ENCODE measurements at places on chromosomes 3 and 15.

GRCh38 chr3:35927441-35927840 lies 288.1 kb downstream of the ARPP21 start:
- DNase-seq = no peak

DNA sequence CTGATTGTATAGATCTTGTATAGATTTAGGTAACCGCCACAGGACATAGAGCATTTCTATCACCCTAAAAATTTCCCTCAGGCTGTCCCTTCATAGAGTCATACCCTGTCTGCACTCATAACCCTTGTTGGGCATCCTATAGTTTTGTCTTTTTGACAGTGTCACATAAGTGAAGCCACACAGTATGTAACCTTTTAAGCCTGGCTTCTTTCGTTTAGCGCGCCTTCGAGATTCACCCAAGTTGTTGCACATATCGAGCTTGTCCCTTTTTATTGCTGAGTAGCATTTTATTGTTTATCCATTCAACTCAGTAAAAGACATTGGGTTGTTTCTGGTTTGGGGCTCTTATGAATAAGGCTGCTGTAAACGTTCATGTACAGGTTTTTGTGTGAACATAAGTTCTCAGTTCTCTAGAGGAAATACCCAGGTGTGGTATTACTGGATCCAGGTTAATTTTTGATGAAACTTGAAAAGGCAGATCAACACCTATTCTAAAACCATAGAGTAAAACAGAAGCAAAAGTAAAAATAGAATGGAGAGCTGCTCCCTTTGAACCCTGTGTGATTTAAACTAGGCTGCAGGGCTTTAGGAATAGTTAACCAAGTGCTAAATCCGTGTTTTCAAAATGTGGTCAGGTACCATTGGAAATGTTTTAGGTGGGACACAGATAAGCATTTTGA lies 49.5 kb downstream of the CD86 start:
- DNase-seq = no peak

GRCh38 chr3:24145981-24146822 lies 201.1 kb downstream of the NR1D2 start:
- no peak for DNase-seq

- DNase-seq = no peak
Observed at GRCh38 chr3:12833222-12834161, 7.9 kb downstream of the RPL32 start.

DNA sequence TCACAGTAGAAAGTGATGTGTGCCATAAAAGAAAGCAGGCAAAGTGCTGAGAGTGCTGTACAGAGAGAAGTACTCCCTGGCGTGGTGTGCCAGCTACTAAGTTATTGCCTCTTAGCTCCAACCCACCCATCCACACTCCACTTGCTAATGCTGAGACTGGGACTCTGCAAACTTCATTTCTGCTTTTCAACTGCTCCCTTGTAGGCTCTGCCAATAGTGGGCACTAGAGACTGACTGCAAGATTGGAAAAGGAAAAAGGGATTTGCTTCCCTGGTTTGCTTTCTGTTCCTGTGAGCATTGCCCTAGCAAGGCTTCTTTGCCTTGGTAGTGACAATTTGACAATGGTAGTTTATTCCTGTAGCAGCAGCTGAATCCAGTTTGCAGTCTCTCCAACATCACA lies 56.5 kb upstream of the TMEM108 start:
- DNase-seq = no peak

DNA sequence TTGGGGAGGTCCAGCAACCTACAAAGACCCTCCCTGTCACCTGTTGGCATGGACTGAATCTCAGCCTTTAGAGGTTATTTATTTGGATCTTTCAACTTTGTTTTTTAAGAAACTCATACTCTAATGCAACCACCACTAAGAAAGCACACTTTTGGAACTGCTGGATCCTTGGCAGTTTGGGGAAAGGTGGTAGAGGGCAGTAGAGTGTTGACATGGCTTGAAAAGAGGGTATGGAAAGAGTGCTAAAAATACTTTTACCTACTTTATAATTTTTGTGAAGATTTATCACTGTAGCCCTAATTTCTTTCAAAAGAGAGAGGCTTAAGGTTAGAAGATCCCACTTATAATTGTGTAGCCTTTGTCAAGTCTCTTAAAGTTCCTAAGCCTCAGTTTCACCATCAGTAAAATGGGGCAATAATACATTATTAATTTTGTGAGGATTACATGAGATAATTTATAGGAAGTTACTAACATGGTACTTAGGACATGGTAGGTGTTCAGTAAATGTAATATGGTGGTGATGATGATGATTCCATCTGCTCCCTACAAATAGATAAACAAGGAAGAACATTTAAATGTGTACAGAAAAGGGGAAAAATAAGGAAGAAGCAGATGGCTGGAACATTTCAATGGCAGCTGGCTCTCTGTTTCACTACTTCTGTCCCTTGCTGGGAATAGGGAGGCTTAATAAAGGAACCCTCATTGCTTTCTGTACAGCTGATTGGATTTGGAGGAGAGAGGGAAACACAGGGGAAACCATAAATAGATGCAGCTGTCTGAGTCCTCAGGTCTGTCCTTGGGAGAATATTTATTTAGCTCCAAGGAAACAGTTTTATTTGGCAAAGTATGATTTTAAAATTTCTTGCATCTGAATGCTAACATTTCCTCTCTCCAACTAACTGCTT lies 208.4 kb upstream of the ADAMTS9 start:
- DNase-seq = no peak

- DNase-seq = no peak
Observed at GRCh38 chr15:38531509-38531908, 33.1 kb downstream of the RASGRP1 start.

DNA sequence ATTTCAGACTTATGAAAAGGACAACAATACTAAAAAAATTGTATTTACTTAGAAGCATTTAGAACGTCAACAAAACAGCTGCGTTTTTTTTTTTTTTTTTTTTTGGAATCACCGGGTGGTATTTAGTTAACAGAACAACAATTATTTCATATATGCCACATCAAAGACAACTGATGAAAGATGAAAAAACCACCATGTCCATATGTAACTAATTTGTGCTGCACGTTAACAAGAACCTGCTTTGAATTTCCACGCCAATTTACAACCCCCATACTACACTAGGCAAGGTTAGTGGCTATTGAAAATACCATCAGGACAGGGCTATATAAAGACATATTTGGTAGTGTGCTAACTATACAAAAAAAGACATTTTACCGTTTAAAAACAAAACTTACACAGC lies 189.3 kb upstream of the ROBO1 start:
- DNase-seq = no peak

- DNase-seq = no peak
Observed at GRCh38 chr15:71808311-71809020, 1.9 kb upstream of the NR2E3 start.

GRCh38 chr3:146493221-146493620 lies 23.9 kb upstream of the PLSCR2 start:
- DNase-seq = no peak

GRCh38 chr3:138434875-138435772 lies 708 bp downstream of the ESYT3 start:
- DNase-seq = no peak

GRCh38 chr15:82852941-82853561 lies 43.6 kb downstream of the WHAMM start:
- DNase-seq = no peak

DNA sequence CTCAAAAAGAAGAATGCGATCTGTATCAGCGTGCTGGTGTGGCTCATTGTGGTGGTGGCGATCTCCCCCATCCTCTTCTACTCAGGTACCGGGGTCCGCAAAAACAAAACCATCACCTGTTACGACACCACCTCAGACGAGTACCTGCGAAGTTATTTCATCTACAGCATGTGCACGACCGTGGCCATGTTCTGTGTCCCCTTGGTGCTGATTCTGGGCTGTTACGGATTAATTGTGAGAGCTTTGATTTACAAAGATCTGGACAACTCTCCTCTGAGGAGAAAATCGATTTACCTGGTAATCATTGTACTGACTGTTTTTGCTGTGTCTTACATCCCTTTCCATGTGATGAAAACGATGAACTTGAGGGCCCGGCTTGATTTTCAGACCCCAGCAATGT lies 1.3 kb downstream of the P2RY1 start:
- no peak for DNase-seq

GRCh38 chr15:80242132-80242769 lies 9.8 kb downstream of the CTXND1 start:
- DNase-seq = no peak

DNA sequence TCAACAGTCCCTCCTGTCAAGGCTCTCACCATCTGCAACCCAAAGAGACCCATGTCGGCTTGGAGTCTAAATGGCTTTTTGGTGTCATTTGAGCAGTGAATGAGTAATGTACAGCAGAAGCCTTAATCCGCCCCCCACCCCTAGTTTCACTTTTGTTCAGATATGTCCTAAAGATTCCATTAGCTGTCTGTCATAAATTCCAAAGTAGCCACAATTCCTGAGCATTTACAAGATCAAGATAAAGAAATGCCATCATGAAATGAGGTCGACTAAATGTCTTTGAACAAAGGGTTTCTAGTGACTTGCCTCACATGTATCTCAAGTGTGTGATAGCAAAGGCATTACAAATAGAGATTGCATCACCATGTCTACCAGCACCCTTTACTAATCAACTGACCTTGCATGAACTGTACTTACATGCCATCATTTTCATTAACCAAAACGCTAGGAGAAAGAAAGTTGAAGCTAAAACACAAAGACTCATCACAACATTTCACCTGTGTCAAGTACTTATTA lies 123.8 kb upstream of the PHLDB2 start:
- no peak for DNase-seq

GRCh38 chr3:16788440-16789056 lies 96.2 kb upstream of the PLCL2 start:
- no peak for DNase-seq

DNA sequence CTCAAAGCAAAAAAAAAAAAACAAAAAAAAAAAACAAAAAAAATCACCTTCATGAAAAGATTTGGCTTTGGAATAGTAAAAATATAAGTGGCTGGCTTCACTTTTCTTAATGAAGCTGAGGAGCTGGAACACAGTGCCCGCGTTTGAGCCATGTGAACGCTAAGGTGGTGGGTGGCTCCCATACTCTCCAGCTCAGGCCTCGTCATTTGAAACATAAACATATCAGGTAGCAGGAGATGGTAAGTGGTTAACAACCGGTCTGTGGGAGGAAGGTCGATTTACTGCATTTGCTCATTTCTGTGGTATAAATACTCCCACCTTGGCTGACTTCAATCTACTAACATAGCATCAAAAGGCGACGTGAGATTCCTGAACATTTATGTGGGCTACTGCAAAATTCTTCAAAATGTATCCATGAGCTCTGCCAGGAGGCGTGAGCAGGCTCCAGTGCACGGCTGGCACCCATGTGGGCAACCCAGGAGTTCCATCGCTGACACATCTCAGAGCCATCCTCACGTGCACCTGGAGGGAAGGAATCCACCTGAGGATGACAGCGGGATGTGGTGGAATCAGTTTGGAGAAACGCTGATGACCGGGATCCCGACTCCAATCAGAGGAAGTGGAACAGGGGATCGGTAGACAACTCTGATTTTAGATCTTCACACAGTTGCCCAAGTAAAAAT lies 157.6 kb downstream of the ATP10A start:
- no peak for DNase-seq

GRCh38 chr3:38643090-38643489 lies 6.4 kb downstream of the SCN5A start:
- no peak for DNase-seq

DNA sequence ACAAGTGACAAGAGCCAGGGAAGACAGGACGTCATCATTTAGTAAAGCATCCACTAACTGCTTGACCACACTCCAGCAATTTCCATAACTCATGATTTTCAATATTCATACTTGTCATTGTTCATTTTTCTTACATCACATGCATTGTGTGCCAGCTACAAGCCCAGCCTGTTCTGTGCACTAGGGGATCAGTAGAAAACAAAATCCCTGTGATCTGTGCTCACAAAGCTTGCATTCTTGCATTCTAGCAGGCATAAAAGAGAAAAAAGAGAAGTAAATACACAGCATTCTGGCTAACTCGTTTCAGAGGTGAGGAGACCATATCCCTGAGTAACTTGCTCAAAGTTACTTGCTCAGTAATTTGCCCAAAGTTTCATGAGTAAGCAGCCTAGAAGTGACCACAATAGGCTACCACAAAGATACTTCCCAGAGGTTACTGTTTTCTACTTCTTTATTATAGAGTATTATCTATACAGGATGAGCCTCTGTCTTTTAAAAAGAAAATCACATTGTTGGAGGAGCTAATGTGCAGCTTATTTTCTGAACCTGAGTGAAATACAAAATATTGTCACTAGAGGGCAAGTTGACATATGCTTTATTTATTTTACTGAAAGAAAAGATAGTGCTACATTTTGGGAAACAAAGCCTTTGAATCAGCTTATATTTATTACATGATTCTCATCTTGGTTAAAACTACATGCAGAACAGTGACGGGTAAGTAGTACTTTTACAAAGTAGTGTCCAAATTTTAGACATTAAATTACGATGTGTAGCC lies 701.4 kb upstream of the LMCD1 start:
- no peak for DNase-seq
